ENCODE measurements at places on chromosomes 4 and X. TPM values are rescaled to one million over a fixed set of nuclear protein-coding genes. Genes with fewer than 3 reads are reported as not detected.

PAGE5 gene
- not detected for total RNA-seq

- DNase-seq = no peak
Measured at GRCh38 chrX:118507766-118508165, 12.2 kb downstream of the DOCK11 start.

GRCh38 chr4:147548256-147548655, 67.4 kb downstream of the EDNRA start:
- no peak for DNase-seq

HMX1 gene
- not detected for total RNA-seq

DNA sequence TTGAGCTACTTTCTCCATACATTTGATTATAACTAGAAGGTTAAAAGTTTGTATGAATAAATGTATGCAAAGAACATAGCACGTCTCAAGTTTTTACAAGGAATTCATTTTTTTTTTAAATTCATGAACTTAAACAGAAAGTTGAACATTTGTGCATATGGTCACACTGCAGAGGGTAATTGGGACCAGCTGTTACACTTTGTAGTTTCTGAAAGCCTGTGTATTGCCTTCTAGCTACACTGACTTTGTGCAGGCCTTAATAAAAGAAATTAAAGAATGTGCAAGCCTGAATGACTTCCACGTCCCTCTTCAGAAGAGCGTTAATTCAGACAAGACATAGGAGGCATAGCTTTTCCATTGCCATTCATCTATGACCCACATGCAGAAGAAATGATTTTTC, 153.1 kb upstream of the PCDH18 start:
- DNase-seq = no peak

DNA sequence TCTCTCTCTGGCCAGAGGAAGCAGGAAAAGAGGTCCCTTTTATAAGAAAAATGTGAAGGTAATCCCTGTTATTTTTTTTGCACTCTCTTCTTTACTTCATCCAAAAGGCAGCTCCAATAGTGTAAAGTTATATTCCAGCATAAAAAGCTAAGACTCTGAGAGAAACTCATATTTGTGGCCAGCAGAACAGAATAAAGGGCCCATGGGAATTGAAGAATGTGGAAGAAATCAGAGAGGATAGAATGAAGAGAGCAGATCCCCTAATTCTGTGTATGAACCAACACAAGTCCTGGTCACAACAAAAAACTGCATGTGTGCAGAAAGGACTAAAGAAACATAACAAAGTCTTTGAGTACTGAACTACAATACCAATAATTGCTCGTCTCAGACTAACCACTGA, 22.3 kb downstream of the RPS6KA6 start:
- no peak for DNase-seq

DNA sequence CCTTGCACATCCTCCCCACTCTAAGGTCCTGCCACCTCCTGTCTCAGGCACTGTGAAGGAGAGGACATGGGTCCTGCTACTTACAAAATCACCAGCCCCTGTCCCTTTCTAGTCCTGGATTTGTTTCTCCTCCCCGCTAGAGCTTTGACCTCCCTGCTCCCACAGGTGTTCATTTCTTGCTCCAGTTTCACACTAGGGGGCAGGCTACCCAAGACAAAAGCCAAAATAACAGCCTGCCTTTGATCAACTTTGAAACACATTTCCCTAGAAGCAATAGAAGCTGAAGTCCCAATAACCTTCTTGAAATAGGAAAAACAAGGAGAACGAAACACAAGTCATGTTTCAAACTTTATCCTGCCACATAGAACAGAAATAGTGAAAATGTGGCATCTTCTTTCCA, 164.4 kb downstream of the QDPR start:
- peak; percentile 23 for DNase-seq

DNA sequence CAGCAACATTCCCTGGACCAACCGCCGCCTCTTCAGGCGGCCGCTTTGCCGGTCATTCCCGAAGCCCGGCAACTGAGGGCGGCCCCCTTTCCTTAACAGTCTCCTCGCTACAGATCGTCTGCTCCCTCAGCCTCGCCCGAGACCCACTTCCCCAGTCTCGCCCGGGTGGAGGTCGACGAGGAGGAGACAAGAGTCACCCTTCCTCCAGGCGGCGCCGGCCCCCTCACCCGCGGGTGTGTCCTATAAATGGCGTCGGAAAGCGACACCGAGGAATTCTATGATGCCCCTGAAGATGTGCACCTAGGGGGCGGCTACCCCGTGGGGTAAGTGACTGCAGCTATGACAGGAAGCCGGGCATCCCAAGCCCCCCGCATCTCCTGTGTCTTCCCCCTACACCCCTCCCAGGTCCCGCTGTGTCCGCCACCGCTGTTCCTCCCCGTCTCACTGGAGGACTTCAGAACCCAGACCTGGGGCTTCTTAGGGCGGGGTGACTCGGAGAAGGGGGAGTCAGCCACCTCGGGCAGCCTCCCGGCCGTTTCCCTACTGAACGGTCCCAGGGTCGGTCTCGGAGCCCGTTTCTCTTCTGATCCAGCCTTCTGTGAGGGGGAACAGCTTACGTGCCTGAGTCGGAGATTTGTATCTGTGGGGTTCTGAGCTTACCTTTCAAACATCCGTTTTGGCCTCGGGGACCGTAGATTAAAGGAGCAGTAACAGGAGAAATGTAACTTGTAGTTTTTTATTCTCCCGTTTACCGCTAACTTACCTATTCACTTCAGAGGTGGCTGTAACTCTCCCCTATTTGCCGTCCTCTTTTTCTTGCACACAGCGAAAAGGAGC, 570 bp downstream of the WDR44 start:
- DNase-seq = peak; percentile 53

- DNase-seq = no peak
Measured at GRCh38 chr4:134632056-134632455, 430.5 kb upstream of the PABPC4L start.

GRCh38 chr4:140704964-140705363, 51.2 kb downstream of the TBC1D9 start:
- DNase-seq = no peak

DNA sequence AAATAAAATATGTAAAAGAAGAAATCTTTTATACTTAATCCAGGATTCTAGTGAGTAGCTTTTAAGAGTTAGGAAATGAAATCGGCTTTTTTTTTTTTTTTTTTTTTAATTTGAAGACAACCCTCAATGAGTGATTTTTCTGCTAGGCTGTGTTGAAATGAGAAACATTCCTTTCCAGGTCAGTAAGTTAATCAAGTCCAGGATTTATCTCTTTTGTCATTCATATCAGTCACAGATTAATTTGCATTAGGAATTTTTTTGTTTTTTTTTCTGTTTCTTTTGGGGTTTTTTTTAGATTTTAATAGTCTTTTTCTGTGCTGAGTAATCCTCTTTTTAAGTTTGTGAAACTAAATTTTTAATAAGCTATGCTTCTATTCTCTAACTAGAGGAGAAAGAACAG, 448.1 kb downstream of the ADGRL3 start:
- no peak for DNase-seq

INTS6L gene
- 14.8 TPM for total RNA-seq

GPAT3 gene
- 23.5 TPM for total RNA-seq

GRCh38 chr4:35934320-35934981, 309.9 kb downstream of the ARAP2 start:
- no peak for DNase-seq

RTL9 gene
- total RNA-seq = not detected

GRCh38 chr4:3871181-3871852, 105.1 kb downstream of the ADRA2C start:
- no peak for DNase-seq

DNA sequence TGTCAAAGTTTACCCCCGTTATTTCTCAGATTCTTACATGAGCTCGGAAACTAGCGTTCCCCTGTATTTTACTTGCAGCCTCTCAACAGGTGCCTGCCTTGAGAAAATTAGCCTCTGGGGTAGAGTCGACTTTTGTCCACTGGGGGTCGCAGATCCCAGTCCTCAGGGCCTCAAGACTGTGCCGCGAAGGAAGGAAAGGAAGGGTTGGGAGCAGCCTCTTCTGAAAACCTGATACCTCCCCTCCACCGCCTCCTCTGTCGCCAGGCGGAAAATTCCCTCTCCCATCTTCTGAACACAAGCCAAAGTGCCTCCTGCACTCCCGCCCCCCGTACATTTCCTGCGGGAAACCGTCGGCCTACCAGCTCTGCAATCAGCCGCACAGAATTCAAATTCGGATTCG, 44.4 kb upstream of the TMSB15B start:
- DNase-seq = peak; percentile 59

DNA sequence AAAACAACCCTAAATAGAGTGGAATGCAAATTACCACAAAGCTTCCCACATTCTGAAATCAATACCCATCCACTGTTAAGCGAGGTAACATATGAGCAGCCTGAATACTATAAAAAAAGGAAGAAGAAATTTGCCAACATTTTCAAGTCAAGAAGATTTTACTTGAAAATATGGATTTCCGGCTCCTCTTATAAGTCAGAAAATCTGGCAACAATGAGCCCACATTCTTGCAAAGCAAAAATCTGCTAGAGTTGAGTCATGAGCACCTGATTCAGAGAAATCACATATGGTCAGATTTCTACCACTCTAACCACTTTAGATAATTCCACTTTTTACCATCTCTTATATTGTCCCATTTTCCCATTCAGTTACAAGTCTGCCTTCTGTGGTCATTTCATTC, 395.7 kb downstream of the DTHD1 start:
- no peak for DNase-seq

DNA sequence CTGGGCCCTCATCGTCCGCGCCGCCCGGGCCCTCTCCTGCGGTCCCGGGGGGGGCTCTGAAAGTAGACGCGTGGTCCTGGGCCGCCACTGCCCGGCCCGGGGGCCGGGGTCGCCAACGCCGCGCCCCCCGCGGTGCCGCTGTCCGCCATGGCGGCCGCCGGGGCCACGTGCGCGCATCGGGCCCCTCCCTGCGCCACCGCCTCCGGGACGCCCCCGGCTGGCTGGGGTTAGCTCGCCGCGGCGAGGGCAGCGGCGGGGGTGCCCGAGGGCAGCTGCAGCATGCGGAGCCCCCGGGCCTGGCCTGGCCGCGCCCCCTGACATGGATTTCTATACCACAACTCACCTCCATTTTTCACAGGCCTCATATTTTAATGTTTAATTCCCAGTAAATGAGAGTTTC, 61.8 kb downstream of the ELF2 start:
- no peak for DNase-seq

- no peak for DNase-seq
Measured at GRCh38 chr4:40627540-40627939, 2.1 kb downstream of the RBM47 start.

GRCh38 chr4:143405075-143405730, 68.5 kb downstream of the GAB1 start:
- no peak for DNase-seq

GRCh38 chrX:154396973-154397887, 947 bp upstream of the RPL10 start:
- peak; percentile 80 for DNase-seq

GRCh38 chrX:35682476-35682875, 115.7 kb upstream of the MAGEB16 start:
- no peak for DNase-seq

- DNase-seq = no peak
Measured at GRCh38 chrX:11929476-11929875, 171.4 kb downstream of the MSL3 start.

EVC2 gene
- 0.93 TPM for total RNA-seq

CHM gene
- total RNA-seq = 16.8 TPM

- DNase-seq = no peak
Measured at GRCh38 chr4:144547678-144548298, 98.2 kb upstream of the HHIP start.

DNA sequence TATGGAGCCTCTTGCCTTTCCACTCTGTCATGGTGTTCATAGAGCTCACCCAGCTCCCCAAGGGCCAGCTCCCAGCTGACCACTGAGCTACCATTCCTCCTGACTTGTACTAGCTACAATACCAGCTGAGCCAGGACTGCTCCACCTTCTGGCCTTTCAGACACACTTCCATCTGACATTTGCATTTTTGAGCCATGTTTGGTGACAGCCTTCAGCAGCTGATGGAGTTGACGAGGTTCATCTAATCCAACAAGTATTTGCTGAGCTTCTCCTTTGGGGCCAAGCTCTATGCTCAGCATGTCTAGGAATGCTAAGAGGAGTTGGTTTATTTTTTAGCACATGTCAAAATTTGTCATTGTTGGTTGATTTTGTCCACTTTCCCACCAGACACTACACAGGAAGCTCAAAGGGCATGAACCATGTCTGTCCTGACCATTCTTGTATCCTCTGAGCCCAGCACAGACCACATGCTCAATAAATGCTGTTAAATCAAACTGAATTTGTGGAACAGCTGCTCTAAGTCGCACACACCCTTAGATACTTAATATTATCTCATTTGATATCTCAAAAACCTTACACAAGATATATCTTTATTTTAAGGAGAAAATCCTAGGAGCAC, 142.6 kb upstream of the PPARGC1A start:
- no peak for DNase-seq

ZBTB33 gene
- total RNA-seq = 13.6 TPM

DNA sequence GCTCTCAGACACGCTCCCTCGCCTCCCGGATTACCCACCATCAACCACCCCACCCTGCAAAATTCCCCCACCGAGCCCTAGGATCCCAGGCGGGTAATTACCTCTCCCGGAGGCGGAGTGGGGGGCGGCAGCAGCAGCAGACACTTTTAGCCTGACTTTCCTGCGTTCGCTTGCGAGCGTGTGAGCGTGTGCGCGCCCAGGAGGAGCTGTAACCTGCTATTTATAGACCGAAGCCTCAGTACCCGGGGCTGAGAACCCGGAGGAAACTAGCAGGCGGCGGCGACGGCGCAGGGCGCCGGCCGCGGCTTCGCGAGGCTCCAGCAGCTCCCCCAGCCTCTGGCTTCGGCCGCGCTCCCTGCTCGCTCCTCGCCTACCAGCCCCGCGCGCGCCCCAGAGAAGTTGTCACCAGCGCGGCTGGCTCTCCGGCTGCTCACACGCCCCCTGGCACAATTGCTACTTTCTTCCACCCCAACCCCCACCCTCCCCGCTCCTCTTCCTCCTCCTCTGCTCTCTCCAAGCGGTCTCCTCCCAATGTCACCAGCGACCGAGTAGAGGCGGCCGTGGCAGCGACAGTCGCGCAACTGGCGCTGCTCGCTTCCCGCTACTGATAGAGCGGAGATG, at the start of gene INPP4B:
Gene INPP4B (minus strand): TSS at position 194 of the 621 bp plus-strand sequence.
- DNase-seq = peak; percentile 42

DNA sequence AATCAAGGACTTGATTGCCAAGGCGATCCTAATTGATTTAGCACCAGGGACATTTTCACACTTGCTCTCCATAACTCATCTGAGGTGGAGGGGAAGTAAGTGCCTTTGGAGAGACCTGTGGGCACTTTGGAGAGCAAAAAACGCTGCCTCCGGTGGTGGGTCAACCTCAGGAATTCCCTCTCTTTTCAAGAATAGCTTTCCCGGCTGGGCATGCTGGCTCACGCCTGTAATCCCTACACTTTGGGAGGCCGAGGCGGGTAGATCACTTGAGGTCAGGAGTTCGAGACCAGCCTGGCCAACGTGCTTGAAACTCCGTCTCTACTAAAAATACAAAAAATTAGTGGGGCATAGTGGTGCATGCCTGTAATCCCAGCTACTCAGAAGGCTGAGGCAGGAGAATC, 49.2 kb downstream of the PRPS1 start:
- DNase-seq = no peak

GRCh38 chrX:54551801-54552200, 21.8 kb downstream of the GNL3L start:
- DNase-seq = no peak

DNA sequence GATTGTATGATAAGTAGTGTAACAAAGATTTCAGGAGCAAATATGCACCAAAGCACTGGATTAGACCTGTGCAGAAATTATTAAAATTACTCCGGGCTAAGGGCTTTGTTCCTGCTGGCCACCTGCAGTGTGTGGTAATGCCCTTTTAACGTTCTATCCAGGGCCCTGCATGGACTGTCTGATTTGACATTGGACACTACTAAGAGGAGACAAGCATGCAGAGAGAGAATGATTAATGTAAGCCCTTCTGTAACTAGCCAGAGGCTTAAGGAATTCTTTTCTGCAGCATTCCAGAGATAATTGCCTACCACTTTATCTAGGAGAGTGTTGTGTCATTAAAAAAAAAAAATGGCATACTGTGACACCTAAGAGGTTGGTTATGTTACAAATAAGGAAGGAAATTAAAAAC, 117.0 kb downstream of the PCDH7 start:
- no peak for DNase-seq

All from colonic mucosa (tissue), 4 donors.